ENCODE measurements at places on chromosomes 16 and 17.

- no peak for DNase-seq
Observed at GRCh38 chr16:80669673-80670072, 128.9 kb downstream of the DYNLRB2 start.

DNA sequence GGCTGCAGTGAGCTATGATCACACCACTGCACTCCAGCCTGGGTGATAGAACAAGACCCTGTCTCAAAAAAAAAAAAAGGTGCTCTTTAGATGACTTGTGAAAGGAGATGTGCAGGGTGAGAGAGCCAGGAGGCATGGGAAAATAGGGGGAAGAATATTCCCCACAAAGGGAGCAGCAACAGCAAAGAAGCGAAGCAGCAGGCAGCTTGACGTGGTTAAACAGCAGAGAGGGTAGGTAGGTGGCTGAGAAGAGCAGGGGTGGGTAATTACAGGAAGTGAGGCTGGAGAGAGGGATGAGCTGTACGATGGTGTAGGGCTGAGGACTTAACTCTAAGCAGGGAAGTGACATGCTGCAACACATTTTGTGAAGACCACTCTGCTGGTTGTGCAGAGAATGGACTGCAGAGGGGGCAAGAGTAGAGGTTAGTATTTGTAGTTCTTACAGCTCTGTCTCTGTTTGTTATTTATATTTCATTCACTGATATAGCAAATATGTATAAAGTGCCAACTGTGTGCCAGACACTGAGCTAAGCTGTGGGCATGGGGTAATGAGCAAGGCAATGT lies 1.6 kb downstream of the HEATR3 start:
- no peak for DNase-seq

DNA sequence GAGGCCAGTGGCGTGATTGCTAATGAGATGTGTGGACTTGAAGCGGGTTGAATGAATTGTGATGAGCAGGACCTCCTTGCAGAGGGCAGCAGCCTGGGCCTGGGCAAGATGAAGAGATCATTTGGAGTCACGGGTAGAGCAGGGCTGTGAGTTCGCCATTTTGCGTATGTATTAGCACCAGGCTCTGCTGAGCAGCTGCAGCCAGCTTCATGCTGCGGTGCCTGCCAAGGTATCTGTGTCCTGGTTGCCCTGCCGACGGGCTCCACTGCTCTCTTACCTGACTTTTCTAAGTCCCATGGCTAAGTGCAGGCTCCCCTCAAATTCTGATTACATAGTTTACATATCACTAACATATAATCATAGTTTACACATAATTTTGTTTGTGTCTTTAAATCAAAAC lies 295.7 kb downstream of the SNX29 start:
- no peak for DNase-seq

DNA sequence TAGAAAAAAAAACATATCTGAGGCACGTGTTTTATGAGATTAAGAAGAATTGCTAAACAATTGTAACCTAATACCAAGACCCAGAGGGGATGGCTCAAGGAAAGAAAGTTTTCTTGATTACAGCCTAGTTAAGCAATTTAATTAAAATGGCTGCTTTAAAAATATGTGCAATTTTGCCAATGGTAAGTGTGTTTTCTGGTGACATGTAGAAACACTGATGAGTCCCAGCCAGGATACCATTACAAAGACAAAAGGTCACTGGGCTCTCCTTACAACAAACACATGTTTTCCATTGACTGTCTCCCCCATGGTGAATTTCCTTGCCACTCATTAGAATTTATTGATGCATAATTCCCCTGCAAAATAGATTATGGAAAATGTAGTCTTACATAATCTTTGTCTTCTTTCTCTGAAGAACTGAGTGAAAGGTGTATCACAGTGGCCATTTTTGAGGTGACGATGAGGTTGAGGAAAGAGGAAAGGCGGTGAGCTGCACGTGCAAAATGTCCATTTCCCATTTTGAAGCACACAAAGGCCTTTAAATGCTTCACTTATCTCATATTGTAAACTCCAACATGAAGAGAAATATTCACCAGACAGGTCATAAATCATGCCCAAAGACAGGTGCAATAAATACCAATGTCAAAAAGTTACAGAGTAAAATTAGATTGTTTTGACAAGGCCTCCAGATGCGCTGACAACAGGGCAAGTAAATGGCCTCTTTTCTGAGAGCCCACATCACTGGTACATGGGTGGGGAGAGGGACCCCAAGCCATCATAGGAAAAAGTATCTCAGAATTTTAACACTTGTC lies 696.9 kb downstream of the KCNJ2 start:
- DNase-seq: no peak

GRCh38 chr16:27383556-27384243 lies 18.3 kb upstream of the IL21R start:
- peak; percentile 79 for DNase-seq

DNA sequence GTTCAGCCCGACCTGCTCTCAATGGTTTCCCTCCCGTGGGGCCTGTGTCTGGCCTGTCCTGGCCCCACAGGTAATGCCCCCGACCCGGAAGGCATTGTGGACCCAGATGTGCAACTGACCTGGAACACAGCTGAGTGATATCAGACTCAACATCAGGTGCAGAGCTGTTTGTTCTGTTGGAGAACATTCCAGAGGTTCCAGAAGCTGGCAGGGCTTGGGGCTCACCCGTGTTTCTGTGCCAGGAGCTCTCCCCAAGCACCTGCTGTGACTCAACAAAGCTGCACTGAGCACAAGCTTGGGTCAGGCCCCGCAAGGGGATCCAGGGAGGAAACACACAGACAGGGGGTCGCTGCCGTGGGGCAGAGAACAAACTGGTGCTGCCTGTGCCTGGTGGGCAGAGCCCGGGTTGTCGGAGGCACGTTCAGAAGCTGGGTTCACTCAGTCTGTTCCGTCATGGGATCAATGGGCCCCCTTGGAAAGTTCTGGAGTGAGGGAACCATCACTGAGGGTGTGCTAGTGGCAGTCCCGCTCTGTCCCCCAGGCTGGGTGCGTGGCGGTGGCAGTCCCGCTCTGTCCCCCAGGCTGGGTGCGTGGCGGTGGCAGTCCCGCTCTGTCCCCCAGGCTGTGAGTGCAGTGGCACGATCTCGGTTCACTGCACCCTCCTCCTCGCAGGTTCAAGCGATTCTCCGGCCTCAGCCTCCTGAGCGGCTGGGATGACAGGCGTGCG lies 22.1 kb downstream of the HS3ST6 start:
- no peak for DNase-seq

- no peak for DNase-seq
Observed at GRCh38 chr17:27974531-27975145, 67.8 kb upstream of the NLK start.

GRCh38 chr16:84386047-84386446 lies 17.7 kb downstream of the ATP2C2 start:
- DNase-seq: no peak

- peak; percentile 99 for DNase-seq
Observed at GRCh38 chr16:1959269-1960039, at the start of gene NDUFB10. Gene NDUFB10 (plus strand): TSS chr16:1959538. CDS start chr16:1959625, 87 bp downstream.

DNA sequence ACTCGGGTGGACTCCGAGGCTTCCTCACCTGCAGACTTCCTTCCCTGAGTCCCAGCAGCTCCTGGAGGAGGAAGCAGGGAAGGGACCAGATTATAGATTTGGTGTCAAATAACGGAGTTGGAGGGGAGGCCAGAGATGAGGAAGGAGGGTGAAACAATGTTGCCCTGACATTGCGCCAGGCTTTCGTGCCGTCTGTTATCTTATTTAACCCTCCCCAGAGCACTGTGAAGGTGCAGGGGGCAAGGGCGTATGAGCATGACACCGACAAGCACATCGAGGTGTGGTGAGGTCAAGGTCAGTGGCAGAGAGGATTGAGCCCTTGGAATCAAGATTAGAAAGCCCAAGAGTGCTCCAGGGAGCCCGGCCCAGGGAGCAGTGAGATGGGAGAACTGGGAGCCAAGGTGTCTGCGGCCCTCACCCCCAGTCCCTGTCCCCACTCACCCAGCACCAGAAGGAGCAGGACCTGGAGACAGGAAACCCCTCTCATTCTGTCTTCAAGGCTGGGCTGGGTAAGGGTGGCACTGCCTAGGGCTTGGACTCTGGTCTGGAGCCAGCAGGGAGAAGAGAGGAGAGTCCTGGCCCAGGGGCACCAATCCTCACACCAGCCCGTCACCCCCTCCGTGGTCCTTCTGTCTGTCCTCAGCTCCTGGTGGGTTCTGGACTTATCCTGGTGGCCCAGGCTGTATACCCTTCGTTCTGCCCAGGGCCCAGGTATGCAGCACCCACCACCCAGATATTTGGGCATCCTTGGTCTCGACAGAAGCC lies 1.1 kb downstream of the PRSS33 start:
- no peak for DNase-seq

All from mesenteric fat pad (tissue), 1 donor.